ENCODE measurements at places on chromosomes 5 and 9.

GRCh38 chr5:37814699-37815098, 25.1 kb downstream of the GDNF start:
- DNase-seq: no peak

- no peak for DNase-seq
Measured at GRCh38 chr9:77844415-77844814, 187.2 kb downstream of the GNAQ start.

- no peak for DNase-seq
Measured at GRCh38 chr9:130467316-130467715, 22.6 kb downstream of the ASS1 start.

DNA sequence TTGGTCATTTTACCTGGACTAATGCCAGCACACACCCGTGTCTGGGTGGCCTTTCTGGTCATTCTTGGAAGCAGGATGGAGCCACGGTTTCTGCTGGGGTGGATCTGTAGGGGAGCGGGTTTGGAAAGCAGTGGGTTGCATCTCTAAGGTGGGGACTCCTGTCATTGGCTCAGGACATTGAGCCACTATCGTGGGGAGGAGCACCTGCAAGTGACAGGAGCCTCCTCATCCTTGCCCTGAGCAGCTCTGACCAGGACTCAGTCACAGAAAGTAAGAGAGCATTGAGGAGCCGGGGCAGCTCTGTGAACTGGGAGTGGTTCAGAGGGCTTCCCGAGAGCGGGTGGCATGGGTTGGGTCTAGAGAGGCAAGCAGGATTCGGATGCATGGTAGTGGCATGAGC, 3.7 kb downstream of the B4GALT7 start:
- DNase-seq: no peak

- DNase-seq: no peak
Measured at GRCh38 chr5:1243487-1244130, 18.4 kb downstream of the SLC6A18 start.

- DNase-seq: no peak
Measured at GRCh38 chr5:124995421-124995820, 249.0 kb upstream of the ZNF608 start.

GRCh38 chr9:132142924-132143323, 18.9 kb upstream of the NTNG2 start:
- DNase-seq: no peak

- DNase-seq: no peak
Measured at GRCh38 chr9:1453636-1454035, 403.5 kb downstream of the DMRT2 start.

GRCh38 chr9:101604296-101604695, 9.5 kb upstream of the PPP3R2 start:
- DNase-seq: no peak

- no peak for DNase-seq
Measured at GRCh38 chr5:109567374-109568044, 122.2 kb upstream of the MAN2A1 start.

DNA sequence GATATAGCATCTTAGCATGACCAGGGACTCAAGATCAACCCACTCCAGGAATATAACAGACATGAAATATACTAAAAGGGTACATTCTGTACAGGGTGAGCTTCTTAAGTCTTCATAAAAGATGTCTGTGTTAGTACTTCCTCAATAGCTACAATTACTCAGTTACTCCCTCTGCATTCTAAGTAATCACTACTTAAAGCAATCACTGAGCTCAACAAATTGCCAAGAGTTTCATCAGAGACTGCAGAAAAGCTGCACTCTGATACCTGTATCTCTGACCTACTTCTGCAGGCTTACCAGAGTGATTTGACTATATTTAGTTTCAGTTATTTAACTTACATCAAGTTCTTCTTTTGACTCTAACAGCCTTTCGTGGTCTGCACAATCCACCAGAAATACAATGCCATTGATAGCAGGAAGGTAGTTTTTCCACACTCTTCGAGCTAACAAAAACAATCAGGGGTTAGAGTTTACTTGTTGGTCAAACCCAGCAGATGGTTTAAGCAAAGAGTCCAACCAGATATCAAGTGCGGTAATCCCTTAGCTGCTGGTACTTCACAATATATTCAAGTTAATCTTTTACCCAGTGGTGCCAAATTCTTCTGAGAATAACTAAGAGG, 23.3 kb downstream of the SAR1B start:
- DNase-seq: no peak

- DNase-seq: no peak
Measured at GRCh38 chr5:67793418-67793817, 422.1 kb upstream of the PIK3R1 start.

DNA sequence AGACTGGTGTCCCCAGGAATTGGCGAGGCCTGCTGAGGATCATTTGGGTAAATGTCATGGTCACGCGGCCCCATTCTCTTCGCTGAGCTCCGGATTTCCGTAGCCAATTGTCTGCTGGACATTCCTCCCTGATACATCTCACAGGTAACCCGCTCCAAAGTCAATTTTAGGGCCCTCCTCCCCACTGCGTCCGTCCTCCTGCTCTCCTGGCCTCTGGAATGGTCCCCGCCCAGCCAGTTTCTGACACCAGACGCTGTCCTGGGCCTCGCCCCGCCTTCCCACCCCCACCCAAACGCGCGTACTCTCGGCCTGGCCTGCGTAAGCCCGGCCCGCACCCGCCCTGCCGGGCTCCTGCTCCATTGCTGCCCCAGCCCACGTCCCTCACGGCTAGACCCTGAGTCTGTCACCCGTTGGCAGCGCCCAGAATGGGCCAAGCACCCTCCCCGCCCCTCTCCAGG, 202.0 kb downstream of the AUH start:
- peak; percentile 34 for DNase-seq

DNA sequence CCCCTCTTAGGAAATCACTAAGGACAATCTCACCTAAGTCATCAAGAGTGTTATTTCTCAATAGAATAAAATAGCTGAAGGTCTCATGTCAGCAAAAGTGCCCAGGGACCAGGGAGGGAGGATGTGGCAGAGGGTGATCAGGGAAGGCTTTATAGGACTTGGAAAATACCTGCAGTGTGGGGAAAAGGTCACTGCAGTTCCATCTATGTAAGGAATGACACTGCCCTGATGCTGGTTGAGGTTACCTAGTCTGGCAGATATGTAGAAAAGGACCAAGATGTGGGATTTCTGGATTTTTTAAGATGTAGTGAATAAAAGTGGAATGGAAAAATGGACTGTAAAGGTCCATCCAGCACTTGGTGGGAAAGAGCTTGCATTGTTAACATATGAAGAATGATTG, 18.3 kb downstream of the PRDM9 start:
- DNase-seq: no peak

- DNase-seq: no peak
Measured at GRCh38 chr9:99713838-99714306, 107.8 kb upstream of the NR4A3 start.

DNA sequence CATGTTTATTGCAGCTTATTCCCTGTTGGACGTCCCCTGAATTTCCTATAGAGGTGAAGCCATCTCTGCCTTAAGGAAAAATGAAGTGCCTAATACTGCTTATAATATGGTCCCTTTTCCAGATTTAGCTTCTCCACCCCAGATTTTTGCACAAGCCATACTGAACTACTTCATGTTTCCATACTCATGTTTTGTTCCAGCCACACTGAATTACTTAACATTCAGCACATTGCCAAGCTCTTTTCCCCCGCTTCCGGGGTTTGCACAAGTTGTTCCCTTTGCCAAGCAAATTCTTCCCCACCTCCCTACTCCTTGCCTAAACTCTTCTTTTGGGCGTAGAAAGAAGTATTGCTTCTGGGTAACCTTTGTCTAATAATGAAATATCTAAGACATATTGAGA, 1.7 kb upstream of the CNTRL start:
- DNase-seq: no peak

- no peak for DNase-seq
Measured at GRCh38 chr9:98185021-98185567, 7.3 kb downstream of the CORO2A start.

GRCh38 chr5:107615299-107615817, 55.4 kb downstream of the EFNA5 start:
- DNase-seq: no peak

DNA sequence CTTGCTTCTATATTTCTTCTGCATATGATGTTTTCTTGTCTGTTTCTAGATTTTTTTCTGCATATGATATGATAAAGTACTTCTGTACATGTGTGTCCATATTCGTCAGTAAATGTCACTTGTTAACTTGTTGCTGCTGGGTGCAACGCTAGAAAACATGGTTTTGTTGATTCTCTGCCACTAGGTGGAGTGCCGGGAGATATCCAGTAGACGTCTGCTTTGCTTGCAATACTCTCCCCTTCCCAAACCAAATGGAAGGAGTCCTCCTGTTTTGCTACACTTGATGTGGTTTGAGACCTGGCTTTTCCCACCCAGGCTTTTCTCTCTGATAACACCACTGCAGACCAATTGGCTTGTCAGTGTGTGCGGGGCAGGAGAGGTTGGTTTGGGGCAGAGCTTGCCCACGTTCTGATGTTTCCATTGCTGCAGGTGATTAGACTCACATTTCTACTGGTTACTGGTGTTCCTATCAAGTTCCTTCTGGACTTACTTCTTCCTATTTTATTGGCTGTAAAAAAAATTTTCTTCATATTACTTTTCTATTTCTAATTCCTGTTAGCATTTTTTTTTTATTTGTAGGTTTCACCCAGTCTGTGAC, 900.0 kb upstream of the CDH10 start:
- DNase-seq: peak; percentile 33

DNA sequence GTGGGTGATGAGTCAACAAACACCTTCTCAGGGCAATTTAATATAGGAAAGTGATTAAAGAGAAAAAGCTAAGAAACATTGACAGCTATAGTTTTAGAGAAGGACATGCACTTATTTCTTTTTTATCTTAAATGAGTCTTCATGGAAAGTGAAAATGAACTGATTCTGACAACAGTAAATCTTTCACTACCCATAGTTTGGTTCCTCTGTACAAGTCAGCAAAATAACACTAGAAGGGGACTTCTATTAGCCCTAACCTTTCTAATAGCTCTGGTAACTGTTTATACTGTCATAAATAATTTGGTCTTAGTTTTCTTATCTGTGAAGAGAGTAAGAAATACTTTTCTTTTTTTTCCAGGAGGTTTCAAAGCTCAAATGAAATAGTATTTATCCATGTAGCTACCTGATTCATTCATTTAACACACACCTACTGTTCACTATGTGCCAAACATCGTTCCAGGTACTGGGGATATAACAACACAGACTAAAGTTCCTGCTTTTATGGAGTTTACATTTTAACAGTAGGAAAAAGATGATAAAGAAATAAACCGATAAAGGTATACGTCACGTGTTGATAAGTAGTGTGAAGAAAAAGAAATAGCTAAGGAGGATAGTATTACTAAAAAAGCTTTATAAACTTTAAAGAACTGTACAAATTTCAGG, 148.2 kb downstream of the PCSK1 start:
- DNase-seq: no peak

DNA sequence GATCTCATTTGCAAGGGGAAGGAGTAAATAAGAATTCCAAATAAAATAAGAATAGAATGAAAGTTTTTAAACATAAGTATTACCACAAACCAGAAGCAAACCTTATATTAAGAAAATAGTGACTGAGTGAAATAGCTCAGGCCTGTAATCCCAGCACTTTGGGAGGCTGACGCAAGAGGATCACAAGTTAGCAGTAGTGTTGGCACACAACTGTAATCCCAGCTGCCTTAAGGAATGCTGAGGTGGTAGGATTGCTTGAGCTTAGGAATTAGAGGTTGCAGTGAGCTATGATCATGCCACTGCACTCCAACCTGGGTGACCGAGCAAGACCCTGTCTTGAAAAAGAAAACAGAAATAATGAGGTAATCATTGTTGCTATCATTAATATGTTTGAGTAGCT, 47.0 kb downstream of the APC start:
- no peak for DNase-seq

DNA sequence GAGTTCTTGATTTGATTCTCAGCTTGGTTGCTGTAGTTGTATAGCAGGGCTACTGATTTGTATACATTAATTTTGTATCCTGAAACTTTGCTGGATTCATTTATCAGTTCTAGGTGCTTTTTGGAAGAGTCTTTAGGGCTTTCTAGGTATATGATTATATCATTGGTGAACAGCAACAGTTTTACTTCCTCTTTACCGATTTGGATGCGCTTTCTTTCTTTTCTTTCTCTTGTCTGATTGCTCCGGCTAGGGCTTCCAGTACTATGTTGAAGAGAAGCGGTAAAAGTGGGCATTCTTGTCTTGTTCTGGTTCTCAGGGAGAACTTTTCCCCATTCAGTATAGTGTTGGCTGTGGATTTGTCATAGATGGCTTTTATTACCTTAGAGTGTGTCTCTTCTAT, 158.9 kb downstream of the SAXO1 start:
- no peak for DNase-seq

- no peak for DNase-seq
Measured at GRCh38 chr5:54821445-54822323, 163.7 kb downstream of the ESM1 start.

DNA sequence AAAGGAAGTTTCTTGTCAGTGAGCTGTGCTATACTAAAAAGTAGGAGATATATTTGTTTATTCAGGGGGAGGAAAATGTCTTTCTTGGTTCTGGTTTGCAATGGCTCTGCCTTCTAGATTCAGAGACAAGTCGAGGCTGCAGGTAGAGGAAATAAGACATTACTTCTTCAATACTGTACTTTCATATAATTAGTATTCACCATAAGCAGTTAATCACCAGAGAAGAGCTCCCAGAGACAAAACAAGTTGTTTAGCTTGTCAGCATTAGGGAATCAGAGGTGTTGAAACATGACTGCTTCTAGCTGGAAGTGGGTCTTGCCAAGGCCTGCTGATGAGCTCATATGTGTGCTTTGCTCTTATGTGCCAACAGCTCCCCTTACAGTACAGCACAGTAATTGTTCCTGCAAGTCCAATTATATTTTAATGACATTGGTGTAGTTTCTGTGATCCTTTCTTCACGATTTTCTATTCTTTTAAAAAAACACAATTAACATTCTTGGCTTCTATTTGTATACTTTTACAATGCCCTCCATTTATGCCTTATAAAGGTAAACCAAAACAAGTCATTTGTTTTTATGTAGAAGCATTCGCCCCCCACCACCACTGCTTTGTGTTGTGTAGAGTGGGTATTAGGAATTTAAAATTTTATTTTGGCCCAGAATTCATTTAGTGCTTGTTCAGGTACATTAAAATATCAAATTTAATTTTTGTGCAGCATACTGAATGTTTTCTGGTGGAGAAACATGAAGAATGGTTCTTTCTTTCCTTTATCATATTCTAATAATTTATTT, 112.2 kb downstream of the RPS23 start:
- peak; percentile 88 for DNase-seq

DNA sequence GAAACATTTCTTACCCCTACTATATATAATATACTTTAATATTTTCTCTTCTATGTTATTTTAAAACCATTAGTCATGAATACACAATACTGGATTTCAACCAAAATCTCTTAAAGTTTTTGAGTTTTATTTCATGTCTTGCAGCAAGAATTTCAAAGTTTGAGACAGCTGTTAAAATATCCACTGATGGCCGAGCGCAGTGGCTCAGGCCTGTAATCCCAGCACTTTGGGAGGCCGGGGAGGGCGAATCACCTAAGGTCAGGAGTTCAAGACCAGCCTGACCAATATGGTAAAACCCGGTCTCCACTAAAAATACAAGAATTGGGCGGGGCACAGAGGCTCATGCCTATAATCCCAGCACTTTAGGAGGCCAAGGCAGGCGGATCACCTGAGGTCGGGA, 59.7 kb upstream of the DAPK1 start:
- no peak for DNase-seq
